Islet precursor cell (in vitro differentiated cells): ENCODE measurements at places on chromosomes 16 and 17.

DNA sequence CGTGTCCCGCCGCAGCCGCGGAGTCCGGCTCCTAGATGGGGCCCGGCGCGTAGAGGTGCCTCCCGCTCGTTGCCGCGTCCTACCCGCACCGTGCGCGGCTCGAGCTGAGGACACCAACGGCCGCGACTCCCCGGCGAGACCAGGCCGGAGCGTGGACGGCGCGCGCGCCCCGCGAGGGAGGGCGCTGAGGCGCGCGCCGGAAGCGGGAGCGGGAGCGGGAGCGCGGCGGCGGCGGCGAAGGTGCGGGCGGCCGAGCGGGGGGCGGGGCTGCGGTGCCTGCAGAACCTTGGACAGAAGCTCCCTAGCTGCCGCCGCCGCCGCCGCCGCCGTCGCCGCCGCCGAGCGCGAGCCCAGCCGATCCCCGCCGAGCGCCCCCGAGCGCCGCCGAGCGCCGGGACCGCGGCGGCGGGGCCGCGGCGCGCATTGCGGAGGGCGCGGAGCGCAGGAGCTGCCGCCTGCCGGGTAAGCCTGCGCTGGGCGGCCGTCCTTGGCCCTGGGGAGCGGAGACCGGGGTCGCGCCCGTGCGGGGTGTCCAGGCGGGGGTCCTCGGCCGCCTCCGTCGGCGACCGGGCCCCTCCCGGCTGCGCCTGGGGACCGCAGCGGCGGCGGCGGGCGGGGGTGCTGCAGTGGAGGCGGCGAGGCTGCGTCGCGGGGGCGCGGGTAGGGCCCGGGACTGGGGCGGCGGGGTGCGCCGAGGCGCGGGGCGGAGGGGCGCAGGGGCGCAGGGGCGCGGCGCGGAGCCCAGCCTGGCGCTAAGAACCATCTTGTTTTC is at the start of gene CDK5R1:
Gene CDK5R1 (plus strand): TSS at position 293 of the 772 bp plus-strand sequence. CDS start 628 bp downstream, outside the sequence.
- DNase-seq, result peak; percentile 88

DNA sequence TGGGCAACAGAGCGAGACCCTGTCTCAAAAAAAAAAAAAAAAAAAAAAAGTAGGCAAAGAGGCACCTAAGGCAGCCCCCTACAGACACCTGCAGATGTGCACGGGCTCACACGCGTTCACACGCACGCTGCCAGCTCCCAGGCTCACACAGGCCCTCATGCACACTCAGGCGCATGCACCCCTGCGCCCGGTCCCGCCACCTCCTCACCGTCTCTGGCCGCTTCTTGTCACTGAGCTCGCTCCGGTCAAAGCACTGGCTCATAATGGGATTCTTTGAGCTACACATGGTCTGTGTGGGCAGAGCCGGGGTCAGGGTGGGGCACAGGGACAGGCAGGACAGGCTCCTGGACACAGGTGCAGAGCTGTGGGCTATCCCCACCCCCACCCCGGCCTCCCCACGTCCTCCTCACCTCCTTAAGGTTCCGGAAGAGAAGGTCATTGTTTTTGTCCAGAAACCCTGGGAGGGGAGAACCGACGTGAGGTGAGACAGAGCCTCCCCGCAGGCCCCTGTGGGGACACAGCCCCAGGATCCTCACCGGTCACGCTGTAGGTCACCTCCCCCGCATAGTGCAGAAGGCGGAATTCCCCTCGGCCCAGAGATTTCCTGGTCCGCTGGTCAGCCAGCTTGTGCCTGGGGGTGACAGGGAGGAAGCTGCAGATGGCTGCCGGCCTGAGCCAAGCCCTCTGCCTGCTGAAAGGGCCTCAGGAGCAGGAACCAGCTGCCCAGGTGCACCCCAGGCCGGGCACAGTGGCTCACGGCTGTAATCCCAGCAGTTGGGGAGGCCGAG is 17.9 kb downstream of the MYO1C start:
- no peak for DNase-seq

GRCh38 chr17:59027750-59028149 is 78.9 kb downstream of the TRIM37 start:
- no peak for DNase-seq

- DNase-seq, result no peak
These were observed 18.5 kb downstream of the TOP2A start for GRCh38 chr17:40399185-40399584.

DNA sequence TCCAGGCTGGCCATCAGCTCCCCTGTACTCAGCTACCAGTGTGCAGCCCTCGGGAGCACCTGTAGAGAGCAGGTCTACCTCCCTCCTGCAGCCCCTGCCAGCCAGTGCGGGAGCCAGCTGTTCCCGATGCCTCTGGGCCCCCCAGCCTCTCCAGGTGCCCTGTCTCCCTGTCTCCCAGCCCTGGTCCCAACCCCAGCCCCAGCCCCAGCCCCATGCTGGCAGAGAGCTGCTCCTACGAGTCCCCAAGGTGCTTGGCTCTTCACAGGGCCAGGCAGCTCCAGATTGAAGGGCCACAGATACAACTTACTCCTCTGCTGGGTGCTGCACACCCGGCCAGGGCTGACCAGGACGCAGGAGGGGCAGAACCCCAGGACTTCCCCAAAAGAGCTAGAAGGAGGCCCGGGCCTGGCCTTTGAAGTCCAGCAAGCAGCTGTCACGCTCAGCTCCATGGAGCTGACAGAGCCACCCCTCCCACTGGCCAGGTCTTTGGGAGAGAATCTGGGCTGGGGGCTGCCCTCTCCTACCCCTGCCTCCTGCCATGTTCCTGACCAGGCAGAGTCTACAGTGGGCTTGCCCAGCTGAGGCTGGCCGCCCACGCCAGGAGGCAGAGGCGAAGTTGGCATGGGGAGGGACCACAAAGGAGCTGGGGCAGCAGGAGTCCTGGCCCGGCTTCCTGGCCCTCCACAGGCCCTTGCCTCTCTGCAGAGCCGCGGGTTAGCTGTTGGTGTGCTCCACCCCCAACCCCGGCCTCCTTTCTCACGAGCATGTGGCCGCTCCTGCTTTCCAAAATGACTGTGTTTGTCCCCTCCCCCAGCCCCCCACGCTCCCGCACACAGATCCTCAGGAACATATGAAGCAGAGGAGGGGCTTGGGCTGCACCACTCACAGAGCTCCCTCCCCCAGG is 9.5 kb upstream of the ADAM11 start:
- peak; percentile 56 for DNase-seq

GRCh38 chr17:43316522-43317142 is 82.2 kb upstream of the ARL4D start:
- peak; percentile 74 for DNase-seq

GRCh38 chr16:66920924-66921680 is 2.4 kb upstream of the CDH16 start:
- DNase-seq, result no peak

DNA sequence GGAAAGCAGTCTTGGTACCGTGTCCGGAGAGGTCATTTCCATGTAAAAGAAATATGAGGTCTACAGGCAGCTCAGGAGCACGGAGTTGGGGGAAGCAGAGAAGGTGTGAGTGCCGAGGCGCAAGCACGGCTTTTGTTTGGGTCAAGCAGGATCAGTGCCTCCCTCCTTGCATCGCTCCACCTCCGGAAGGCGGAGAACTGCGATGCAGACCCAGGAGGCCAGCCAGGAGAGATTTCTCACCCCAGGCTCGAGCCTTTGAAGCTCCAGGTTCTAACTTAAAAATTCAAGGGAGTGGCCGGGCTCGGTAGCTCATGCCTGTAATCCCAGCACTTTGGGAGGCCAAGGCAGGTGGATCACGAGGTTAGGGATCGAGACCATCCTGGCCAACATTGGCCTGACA is 25.0 kb downstream of the NAA60 start:
- no peak for DNase-seq

DNA sequence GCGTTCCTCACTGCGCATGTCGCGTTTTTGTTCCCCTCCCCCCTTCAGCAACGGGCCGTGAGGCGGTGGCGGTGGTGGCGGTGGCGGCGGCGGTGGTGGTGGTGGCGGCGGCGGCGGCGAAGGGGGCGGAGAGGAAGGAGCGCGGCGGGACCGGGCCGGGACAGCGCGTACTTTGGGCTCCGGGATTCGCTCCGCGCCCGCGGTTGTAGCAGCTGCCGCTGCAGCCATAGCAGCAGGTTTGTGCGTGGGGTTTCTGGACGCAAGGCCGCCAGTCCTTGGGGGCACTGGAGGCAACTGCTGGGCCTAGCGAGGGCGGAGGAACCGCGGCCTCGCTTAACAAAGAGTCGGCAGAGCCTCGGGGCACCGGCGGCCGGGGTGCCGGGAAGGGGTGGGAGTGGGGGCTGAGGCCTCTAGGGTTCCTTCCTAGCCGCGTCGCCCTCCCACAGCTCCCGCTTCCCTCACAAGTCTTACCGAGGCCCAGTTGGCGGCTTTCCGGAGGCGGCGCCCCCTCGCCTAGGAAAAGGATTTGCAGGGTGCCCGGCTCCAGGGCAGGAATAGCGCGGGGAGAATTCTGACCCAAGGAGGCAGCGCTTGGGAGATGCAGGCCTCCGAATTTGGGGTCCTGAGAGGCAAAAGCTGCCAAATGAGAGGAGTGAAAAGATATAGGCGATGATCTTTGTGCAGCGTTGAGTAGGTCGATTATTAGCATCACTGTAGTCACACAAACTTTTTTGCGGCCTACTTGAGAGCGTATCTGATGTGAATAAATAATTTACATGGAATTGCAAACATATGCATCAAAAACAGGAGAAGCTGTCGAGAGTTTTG is at the start of gene DDX42:
Gene DDX42 (plus strand): TSS at position 30 of the 828 bp plus-strand sequence. CDS start 12,880 bp downstream, outside the sequence.
- DNase-seq, result peak; percentile 77

DNA sequence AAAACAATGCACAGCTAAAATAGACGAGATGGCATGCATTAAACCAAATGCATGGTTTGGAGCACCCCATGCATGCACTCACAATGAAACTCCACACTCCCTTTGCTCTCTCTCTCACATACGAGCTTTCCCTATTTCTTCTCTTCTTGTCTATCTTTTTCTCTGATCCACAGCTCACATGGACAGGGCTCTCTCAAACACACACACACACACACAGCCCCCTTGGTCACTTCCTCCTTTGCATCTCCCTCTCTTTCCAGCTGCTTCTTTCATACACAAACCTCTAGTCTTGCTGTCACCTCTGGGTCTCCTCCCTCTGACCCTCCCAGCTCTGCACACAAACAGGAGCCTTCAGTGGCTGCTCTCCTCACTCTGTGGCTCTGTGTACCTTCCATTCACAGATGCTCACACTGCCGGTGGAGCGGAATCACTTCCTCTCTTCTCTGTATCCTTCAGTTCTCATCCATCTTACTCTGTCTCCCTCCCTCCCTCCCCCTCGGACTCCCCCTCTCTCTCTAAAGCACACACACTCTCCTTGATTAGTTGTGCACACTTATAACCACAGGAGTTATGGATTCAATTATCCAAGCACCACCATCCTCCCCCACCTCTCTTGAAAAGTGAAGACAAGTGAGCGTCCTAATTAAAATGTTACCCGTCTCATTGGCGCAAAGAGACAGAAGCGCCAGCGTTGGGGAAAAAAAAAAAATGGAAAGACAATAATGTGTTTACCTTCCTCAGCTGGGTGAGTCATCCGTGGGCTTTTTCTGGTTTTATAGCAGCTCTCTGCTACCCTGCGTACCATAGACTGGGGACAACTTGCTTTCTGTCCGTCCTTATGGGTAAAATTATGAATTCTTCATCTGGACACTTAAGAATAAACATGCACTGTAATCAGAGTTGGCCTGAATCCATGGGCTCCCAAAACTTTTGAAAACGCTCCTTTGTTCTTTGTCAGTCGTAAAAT is 90.8 kb downstream of the SHISA6 start:
- peak; percentile 56 for DNase-seq

DNA sequence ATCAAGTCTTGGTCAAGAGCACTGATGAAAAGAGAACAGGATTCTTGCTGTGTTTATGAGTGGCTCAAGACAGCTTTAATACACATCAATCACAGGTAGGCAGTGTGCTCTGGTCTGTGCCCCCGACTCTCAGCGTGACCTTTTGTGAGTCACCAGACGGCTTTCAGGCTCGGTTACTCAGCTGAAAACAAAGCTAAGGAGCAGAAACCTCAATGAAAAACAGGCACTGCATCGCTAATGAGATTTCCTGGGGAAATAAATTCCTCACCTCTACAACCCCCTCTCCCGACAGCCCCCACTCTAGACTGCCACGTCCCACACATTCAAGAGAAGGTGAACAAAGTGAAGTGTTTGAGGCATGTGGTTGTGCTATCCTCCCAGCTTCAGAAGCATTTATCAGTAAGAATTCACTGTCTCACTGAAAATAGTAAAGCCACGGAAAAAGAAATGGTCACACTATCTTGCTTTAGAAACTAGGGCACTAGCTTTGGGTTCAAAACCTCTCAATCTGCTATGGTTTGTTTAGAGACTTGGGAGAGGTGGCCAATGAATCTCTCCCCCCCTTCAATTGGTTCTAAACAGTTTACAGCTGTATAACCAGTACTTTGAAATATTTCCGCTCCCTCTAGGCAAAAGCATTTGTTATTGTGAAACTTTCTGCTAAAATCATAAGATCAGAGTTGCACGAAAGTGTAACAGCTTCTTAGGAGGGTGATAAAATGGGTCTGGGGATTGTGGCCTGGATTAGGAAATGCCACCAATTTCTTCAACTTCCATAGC is 199.5 kb upstream of the PMFBP1 start:
- peak; percentile 95 for DNase-seq

- DNase-seq, result no peak
These were observed 50.9 kb downstream of the ENGASE start for GRCh38 chr17:79125503-79125902.

DNA sequence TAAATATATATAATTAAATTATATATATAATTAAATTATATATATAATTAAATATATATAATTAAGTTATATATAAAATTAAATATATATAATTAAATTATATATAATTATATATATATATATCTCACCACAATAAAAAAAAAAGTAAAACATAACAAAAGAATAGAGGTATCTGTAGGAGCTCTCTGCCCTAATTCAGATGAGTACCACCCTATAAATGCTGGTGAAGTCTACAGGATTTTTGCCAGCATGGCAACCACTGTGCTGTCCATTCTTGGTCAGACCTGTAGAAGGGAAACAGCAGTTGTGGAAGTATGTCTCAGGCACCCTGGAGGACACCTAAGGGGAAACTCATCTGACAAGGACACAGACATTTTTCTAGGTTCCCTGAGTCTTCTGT is 259.7 kb downstream of the PRKCA start:
- no peak for DNase-seq

GRCh38 chr16:56284521-56284920 is 93.2 kb downstream of the GNAO1 start:
- DNase-seq, result no peak
